HCT116 (cell line): ENCODE measurements at places on chromosomes 4 and X.

DNA sequence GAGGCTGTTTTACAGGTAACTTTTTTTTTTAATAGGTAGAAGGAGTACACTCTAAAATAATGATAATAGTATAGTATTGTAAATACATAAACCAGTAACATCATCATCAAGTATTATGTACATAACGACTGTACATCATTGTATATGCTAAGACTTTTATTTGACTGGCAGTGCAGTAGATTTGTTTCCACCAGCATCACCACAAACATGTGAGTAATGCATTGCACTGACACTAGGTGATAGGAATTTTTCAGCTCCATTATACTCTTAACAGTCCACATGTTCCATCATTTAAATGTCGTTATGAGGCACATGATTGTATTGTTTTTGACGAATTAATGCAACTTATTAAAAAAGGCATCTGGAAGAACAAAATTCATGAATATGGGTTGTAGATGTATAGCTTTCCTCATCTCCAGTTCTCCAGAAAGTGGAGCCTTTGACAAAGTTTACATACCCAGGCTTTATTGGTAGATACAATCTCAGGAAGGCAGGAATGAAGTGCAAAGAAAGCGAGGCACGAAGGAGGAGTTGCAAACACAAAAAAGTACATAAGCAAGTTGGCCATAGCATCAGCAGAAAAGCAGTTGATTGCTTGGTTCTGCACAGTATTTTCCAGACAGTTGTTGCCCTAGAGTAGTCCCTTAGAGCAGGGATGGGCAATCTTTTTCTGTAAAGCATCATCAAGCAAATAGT lies 336.9 kb upstream of the NR3C2 start:
- no peak for DNase-seq

- DNase-seq, result no peak
Observed at GRCh38 chrX:150352114-150352513, 11.0 kb upstream of the MAMLD1 start.

GRCh38 chr4:42703813-42704212 lies 46.9 kb upstream of the ATP8A1 start:
- DNase-seq, result no peak

GRCh38 chr4:110944501-110944900 lies 321.6 kb upstream of the PITX2 start:
- DNase-seq, result no peak

DNA sequence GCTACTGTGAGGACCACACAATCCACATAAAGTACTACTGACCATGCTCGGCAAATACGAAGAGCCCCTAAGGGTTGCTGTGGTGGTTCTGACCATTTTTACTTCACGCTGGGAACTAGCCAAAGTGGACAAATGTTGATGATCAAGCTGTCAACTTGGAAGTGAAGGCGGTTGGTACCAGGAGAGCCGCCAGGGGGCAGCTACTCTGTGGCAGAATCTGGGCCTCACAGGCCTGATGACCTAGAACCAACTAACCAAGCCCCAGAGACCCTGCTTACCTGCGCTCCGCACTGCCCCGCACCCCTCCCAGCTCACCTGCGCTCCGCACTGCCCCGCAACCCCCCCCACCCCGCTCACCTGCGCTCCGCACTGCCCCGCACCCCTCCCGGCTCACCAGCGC lies 5.6 kb downstream of the GAK start:
- DNase-seq, result no peak

DNA sequence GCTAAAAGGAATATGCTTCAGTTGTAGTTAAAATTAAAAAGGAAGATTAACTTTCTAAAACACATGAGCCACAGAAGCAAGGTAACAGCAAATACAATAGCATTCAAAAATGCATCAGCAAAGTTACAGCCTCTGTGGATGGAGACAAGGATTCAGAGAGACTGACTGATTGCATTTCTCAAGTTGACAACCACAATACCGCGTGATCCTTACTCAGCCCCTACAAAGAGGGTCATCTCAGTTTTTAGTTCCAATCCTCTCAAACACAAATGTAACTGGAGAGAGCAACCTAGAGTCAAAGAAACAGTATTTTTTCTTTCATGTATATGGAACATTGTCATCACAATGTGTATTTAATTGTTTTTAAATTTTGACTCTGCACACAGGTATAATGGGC lies 14.2 kb upstream of the C1QTNF7 start:
- no peak for DNase-seq

- DNase-seq, result peak; percentile 33
Observed at GRCh38 chrX:81195712-81196111, 6.0 kb downstream of the HMGN5 start.

DNA sequence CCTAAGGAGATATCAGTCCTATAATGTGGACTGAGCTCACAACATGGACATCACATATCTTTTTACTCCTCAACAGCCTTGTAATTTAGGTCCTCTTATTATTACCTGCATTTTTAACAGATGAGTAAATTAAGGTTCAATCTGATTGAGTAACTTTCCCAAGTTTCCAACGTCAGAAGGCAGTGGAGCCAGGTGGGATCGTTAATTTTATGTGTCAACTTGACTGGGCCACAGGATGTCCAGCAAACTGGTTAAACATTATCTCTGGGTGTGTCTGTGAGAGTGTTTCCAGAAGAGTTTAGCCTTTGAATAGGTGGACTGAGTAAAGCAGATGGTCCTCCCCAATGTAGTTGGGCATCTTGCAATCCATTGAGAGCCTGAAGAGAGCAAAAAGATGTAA lies 59.0 kb upstream of the SLIT2 start:
- DNase-seq, result no peak

DNA sequence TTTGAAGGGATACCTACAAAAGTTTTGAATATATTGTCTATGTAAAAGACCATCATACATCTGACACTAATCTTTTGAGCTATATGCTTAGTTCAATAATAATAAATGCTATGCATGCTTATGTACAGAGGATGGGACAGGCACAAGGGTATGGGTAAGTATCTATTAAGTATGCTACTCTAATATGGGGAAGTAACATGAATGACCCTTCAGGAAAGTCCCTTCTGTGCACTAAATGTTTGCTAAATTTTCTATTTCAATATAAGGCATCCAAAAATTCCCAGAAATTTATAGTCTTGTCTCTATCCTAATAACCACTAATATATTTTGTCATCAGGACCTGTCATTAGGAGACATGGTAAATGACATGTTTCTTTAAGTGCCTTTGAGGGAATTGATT lies 19.0 kb downstream of the ATP8A1 start:
- no peak for DNase-seq

DNA sequence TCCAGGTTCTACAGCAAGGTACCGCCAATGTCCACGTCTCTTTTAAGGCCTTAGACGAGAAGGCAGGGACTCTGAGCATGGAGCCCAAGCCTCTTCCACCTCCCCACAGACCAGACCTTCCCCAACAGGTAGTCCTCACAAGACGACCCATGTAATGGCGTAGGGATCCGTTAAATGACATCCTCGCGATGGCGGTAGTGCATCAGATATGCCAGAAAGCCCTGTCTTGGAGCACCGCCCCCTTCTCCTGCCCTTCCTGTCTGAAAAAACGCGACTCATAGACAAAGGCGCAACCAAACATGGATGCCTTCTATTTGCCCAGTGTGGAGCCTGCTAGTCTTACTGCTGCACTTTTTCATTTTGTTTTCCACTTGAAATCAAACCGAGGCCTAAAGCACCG lies 185.4 kb downstream of the OR13H1 start:
- no peak for DNase-seq

GRCh38 chrX:119145241-119145653 lies 17.6 kb upstream of the KIAA1210 start:
- peak; percentile 12 for DNase-seq

DNA sequence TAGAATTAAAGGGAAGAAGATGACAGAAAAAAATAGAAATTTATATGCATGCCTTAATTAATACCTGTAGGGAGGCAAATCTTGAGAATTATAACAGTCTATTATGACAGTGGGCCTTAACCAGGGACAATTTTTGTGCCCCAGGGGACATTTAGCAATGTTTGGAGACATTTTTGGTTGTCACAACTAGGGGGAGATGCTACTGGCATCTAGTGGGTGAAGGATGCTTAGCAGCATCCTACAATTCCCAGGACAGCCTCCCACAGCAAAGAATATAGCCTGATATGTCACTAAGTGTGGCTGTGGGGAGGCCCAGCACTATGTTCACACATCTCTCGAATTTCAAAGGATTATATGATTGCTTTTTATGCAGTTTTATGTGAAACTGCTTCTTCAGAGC lies 10.5 kb downstream of the GPR82 start:
- DNase-seq, result peak; percentile 2

DNA sequence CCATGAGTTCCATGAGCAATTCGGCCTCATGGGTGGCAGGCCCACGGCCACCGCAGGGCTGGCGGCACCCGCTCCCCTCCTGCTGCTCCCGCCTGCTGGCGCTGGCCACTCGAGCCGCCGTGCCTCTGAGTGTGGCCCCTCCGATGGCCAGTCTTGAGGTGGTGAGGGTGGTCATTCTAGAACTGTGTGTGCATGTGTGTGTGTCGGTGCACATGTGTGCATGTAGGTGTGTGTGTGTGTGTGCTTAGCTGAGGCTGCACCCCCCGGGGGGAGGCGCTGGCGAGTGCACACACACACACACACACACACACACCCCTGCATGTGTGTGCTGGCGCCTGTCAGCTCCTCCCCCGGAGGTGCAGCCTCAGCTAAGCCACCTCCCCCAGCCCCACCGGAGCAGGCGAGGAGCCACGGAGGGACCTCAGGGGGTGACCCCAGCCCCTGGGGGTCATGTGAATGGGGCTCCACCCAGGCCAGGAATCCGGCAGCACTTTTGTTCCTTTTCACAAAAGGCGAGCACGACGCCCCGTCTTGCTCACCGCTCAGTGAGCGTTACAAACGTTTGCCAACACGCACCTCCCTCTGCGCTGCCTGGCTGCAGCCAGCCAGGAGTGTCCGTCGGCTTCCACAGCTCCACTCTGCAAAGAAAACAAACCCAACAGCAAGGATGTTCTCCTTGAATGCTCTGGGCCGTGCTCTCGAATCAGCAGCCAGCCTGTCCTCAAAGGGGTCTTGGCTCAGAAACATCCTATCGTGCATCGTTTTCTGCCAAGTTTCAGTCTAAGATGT lies 29.9 kb downstream of the FGFRL1 start:
- no peak for DNase-seq

DNA sequence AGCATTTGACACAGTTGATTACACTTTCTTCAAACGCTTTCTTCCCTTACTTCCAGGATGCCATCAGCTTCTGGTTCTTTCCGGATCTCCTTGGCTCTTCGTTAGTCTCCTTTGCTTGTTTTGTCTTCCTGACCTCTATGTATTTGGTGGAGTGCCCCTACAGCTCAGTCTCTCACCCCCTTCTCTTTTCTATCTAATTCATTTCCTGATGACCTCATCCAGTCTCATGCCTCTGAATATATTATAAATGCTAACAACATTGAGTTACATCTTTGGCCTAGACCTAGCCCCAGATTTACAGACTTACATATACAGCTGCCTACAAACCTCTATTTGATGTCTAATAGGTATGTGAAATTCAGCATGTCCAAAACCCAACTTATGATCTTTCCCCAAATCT lies 16.5 kb upstream of the LEF1 start:
- DNase-seq, result no peak

GRCh38 chr4:139834226-139834662 lies 168.6 kb downstream of the MGST2 start:
- DNase-seq, result no peak
